Colonic mucosa (tissue), 4 donors: ENCODE measurements at places on chromosomes 6 and 20. TPM values are rescaled to one million over a fixed set of nuclear protein-coding genes. Genes with fewer than 3 reads are reported as not detected.

The FAM83B gene
- total RNA-seq: 62.8 TPM

The HLA-DPA1 gene
- total RNA-seq: 18.7 TPM

- no peak for DNase-seq
Measured at GRCh38 chr6:106750142-106750918, 121.0 kb downstream of the QRSL1 start.

- no peak for DNase-seq
Measured at GRCh38 chr6:69917834-69918233, 51.5 kb downstream of the COL19A1 start.

- no peak for DNase-seq
Measured at GRCh38 chr6:27593861-27594260, 121.0 kb upstream of the ZNF184 start.

- DNase-seq: no peak
Measured at GRCh38 chr6:110748453-110748852, 66.8 kb downstream of the CDK19 start.

DNA sequence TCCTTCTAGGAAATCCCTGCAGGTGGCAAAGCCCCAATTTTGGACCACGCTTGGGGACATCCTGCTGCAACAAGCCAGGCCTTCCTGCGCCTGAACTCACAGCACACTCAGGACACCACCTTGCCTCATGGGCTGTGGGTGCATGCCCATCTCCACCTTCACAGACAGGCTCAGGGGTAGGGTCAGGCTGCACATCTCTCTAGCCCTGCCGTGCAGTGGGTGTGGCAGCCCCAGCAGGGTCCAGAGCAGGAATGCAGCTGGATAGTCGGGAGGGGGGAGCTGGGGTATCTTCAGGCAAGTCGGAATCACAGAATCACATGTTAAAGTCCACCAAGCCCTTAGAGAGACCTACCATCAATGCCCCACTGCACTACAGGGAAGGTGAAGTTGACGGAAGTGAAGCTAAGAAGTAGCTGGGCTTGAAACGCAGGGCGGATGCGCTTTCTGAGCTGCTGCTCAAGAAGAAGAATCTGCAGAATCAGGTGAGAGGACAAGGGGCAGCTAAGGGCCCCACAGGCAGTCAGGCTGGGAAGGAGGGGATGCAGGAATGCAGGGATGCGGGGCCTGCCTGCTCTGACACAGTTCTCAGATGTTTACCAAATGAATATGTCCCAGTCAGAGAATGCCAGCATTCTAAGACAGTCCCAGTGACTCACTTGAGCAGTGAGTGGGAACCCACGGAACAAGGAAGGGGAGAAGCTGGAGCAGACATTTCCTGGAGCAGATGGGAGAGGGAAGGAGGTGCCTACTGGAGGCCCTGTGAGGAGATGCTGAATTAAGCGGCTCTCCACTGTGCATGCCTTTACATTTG is 11.3 kb downstream of the SERPINB6 start:
- DNase-seq: no peak

DNA sequence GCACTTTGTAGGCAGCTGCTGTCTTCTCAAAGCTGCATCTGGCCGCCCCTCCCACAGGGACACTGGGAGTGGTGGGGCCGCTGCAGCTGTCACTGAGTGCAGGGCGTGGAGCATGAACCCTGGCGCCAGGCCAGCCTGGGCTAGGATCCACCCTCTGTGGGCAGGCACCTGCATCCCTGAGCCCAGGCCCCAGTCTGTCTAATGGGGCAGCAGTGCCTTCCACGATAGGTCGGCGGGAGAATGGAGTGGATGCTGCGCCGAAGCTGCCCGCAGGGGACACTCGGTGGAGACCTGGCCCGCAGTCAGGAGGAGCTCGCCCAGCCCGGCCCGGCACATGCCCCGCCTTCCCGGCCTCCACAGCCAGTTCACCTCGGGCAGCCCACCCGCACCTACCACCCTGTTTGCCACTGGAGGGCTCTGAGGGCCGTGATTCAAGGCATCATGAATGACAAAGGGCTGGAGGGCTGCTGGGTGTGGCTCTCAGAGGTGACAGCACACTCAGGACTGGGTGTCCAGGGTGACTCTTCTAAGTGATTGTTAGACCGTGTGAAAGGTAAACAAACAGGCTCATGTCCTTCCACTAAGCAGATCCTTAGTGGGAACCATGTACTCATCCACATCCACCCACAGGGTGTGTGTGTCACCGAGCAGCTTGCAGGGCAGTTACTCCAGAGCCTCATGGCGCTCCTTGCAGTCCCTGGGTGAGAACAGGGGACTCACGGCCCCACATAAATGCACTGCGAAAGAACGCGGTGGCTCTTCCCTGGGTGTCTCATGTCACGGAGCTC is 133.9 kb downstream of the AGPAT4 start:
- DNase-seq: peak; percentile 52
